Skeletal muscle tissue (tissue), 5 donors: ENCODE measurements at places on chromosomes 6 and 20. TPM values are rescaled to one million over a fixed set of nuclear protein-coding genes. Genes with fewer than 3 reads are reported as not detected.

Gene MLIP
- 27.7 TPM for total RNA-seq

Gene ZC2HC1B
- total RNA-seq = not detected

Gene PTPRT
- 1.0 TPM for total RNA-seq

Gene CCN6
- not detected for total RNA-seq

Gene MCHR2
- not detected for total RNA-seq

Gene CDH4
- 0.52 TPM for total RNA-seq

Gene CHRNA4
- 0.52 TPM for total RNA-seq

Gene METTL24
- total RNA-seq = 0.52 TPM

Gene BAK1
- total RNA-seq = 9.9 TPM

Gene SPATA25
- total RNA-seq = 2.6 TPM

Gene VPS52
- 43.8 TPM for total RNA-seq

Gene MAFB
- total RNA-seq = 9.9 TPM

Gene EIF6
- 74.1 TPM for total RNA-seq

Gene ZNF391
- 2.1 TPM for total RNA-seq

Gene ACTL10
- total RNA-seq = 1.0 TPM

Gene TPX2
- total RNA-seq = 8.4 TPM

Gene RBPJL
- not detected for total RNA-seq
